Activated T-helper 17 cell treated with anti-CD3 and anti-CD28 coated beads, Interleukin-2, amount 50 U/mL, for 72 hours (primary cell): ENCODE measurements at places on chromosomes 12 and 14.

- peak; percentile 19 for ATAC-seq
Measured at GRCh38 chr12:3303410-3304136, 187.4 kb upstream of the PRMT8 start.

DNA sequence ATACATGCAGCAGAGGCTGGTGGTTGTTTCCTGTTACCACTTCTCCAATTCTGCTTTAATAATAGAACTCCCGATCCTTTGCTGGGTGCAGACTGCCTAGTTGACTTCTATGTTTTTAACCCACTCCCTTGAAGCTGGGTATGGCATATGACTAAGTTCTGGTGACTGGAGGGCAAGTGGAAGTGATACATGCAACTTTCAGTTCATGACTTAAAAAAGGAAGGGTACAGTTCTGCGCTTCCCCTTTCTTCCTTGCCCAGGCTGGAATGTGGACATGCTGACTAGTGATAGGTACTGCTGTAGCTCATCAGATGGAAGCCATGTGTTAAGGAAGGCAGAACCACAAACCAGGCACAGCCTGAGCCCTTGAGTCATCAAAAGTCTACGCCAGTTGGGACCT is 2.4 kb upstream of the A2M start:
- peak; percentile 95 for ATAC-seq

DNA sequence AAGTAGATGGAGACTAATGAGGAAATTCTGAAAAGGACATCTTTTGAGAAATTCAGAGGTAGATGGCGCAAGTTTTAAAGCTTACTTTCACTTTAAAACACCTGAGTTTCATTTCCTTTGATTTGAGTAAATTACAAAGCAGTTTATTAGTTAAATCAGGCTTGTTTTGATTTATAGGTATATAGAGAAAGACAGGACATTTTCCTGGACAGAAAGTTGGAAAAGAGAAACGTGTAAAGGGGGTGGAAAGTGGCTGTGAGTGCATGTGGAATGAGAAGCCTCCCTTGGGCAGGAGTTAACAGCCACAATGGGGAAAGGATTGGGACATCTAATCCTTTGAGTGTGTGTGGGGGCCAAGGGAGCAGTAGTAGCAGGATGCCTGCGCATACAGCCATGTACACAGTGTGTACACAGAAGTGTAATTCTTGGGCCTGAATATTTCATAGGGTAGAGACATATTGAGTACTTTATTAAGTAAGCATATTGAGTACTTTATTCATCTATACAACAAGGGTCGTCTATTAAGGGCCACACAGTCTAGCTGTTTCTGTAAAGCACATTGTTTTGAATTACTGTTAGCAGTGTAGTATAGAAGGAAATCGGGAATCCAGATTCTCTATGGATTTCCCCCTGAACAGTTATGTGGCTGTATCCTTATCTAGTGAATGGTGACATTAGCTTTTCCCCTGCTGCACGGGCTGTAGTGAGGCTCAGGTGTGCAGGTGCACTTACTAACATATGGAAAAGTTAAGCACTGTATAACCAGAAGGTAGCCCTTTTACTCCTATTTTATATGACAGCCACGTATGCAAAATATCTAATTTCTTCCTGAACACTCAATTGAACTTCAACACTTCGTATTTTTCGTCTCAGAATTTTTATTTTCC is 19.1 kb downstream of the MARK3 start:
- ATAC-seq: no peak

DNA sequence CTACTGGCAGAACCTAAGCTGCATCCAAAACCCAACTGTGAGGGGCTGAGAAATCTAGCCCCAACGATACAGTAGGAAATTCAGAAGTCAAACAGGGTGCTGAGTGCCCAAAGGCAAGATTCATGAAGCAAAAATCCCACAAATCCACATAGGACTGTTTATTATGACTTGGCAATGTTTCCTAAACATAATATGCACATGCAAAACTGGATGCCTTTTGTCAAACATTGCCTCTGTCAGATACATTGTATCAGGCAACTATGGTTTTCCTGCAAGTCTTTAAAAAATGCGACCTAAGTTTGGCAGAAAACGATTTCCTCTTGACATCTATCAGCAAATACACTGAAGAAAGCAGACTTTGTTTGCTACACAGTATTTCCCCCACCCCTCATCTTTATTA is 27.3 kb upstream of the YARS2 start:
- ATAC-seq: no peak

DNA sequence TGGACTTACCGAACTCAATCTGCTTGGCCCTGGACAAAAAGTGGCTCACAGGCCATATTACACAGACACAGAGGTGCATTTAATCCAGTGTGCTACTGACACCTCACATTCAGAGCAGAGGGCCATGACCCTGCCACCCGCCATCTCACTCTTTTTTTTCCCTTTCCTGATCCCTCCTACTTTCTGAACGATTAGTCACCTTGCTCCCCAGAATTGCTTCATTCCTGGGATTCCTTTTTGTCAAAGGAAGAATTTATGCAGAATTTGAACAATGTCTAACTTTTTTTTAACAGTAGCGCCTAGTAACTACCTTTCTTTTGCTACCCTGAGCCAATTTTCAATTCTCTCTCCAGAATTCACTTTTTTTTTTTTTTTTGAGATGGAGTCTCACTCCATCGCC is 4.6 kb downstream of the PKP2 start:
- ATAC-seq: no peak

DNA sequence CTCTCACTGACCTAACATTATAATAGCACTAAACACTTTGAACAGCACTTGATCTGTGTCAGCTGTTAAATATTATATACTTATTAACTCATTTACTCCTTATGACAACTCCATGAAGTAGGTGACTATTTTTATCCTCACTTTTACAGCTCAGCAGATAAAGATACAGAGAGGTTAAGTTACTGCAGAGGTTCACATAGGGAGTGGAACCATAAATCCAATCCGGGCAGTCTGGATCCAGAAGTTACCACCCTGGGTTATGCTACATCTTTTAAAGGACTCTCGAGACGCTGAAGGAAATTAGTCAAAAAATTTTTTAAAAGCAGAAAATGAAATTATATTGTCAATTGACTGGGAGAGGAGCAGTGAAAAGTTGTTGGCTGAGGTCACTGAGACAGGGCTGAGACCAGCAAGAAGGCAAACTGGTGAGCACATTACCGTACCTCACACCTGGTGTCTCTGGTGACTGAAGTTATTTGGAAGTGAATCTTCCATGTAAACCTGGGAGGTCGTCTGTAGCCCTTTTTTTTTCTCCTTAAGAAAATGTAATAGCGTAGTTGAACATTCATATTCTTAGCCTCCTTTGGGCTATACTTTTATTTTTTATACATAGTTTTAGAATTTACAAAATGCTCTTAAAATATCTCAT is 1.2 kb upstream of the RIMKLB start:
- ATAC-seq: no peak

DNA sequence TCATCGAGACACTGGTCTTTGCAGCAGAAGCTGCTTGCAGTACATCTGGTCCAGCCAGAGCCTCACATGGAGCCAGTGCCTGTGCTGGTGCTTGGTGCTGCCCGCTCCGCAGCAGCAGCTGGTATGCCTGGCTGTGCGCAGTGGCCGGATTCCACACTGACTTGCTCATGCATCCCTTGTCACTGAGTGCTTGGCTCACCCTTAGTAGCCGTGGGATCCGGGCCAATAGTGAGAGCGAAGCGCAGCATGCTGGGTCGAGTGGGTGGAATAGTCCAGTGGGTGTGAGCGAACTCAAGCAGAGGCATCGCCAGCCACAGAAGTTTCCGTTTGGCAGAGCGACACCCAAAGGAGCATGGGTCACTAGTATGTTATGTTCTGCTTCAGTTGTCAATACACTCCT is 10.1 kb upstream of the FBXO33 start:
- ATAC-seq: no peak

DNA sequence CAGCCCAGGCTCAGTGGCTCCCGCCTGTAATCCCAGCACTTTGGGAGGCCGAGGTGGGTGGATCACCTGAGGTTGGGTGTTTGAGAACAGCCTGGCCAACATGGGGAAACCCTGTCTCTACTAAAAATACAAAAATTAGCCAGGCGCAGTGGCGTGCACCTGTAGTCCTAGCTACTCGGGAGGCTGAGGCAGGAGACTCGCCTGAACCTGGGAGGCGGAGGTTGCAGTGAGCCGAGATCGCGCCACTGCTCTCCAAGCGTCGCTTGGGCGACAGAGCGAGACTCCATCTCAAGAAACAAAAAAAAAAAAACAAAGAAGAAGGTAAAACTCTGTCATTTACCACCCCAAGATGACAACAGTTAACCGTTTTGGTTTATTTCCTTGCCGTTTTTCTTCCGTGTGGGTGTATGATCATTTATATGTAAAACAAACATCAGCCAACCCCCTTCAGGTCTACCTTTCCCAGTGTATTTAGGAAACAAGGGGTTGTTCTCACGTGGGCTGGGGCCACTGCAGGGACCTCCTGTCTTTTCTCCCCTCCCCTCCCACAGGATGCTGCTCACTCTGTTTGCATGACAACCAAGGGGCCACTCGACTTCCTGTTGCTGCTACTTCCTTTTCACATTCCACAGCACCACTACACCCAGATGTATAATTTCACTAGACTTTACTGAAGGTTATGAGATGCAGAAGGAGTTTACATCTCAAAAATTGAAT is 13.6 kb downstream of the TTC9 start:
- peak; percentile 76 for ATAC-seq

DNA sequence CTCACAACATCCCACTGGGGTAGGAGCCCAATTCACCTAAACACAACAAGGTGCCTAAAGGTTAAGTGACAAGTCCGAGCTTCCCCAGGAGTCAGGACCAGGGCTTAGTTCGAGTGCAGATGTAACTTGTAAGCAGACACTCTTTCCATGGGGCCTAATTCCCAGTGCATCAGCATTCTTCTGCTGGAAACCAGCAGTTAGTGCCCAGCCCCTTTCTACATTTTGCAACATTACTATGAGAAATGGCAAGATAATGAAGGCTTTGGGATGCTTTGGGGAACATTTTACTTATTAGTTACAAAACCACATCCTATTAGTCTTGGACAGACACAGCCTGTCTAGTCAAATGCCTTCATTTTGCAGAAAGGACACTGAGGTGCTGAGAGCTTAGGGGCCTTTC is 179.8 kb downstream of the CALM1 start:
- no peak for ATAC-seq

DNA sequence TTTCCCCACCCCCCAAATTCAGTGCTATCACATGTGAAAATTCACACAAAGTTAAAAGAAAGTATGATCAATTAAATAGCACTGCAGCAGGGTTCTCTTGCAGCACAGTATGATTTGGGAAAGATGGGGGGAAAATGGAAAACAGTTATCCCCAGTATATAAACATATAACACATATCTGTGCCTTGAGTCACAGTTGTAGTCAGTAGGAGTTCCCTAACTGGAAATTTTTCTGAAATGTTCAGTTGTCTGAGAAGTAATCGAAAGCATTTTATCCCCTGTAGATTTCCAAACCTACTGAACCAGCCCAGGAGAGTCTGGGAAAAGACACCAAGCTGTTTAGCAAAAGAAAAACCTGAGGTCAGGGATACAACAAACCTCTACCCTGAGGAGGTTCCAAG is 47.0 kb downstream of the C12orf50 start:
- no peak for ATAC-seq

DNA sequence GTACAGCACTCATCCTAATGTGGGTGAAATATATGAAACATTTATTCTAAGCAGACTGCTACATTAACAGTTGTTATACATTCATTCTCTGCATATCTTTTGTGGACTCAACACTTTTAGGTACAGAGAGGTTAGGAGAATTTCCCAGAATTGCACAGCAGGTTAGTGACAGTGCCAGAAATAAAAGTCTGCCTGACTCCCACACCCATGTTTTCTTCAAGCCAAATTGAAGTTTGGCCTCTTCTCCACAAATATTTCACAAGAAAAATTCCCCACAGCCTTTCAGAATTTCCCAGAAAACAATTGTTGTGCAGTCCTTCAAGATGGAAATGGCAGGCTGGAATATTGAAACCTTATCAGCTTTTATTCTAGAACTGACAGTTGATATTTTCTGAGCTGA is 464.8 kb downstream of the RAD51B start:
- ATAC-seq: no peak

DNA sequence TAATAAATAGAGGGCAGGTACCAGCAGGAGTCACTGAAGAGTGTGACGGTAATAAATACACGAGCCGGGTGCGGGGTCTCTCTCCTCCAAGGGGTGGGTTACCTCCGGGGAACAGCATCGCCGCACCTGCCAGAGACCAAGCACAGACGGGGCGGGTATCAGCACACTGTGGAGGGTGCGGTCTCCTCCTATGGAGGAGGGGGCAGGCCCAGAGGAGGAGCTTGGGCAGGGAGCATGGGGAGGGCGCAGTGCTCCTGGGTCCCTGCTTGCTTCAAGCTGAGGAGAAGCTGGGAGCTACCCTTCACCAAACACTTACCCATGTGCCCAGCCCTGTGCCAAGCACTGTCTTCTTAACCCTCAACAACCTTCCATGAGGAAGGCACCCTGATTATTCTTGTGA is 12.8 kb downstream of the PGF start:
- peak; percentile 20 for ATAC-seq

- ATAC-seq: no peak
Measured at GRCh38 chr12:31474751-31475150, 116.2 kb downstream of the DENND5B start.

DNA sequence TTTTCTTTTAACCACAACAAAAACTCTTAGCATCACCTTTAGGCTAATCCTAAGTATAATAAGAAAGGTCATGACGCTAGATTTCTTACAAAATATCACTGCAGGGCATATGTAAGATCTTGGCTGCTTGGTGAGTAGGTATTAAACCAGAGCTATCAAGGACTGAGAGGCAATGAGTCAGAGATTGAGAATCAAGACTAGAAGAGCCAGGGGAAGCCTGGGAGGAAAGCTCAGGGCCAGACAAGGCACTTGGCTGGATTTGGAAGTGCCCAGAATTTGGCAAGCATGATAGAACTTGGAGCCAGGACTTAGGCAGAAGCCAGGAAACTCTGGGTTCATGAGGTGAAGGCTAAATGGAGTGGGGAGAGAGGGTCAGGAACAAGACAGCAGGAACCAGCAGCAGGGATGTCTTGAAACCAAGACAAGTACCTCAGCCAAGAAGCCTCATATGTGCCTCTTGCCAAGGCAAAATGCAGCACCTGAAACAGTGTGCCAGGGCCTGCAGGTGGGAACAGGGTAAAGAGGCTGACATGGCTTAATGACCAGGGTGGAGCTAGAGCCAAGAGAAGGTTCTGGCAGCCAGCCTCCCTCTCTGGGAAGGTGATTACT is 49.9 kb downstream of the PTHLH start:
- no peak for ATAC-seq

DNA sequence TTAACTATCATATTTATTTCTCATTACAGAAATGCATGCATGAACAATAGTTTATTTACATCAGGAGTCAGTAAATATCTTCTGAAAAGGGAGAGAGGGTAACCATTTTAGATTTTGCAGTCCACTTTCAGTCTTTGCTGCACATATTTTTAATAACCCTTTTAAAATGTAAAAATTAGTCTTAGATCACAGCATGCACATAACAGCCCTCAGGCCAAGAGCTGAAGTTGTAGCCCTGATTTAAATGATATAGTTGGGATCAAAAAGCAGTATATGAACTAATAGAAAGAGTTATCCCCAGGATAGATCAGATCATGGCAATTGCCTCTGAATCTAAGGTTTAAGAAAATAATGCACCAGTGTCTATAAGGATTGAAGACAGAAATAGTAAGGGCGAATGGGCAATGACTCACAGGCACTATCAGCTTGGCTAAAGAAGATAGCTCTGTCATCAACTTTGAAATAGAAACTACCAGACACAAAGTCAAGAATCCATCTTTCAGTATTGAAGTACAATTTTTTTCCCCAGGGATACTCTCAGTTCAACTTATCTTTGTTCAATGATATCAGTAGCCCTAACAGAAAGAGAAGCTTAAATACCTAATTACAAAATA is 13.1 kb upstream of the CLEC7A start:
- peak; percentile 17 for ATAC-seq
